ENCODE measurements at places on chromosomes 5 and 9.

GRCh38 chr9:78316166-78316892, 19.4 kb downstream of the PSAT1 start:
- no peak for DNase-seq

DNA sequence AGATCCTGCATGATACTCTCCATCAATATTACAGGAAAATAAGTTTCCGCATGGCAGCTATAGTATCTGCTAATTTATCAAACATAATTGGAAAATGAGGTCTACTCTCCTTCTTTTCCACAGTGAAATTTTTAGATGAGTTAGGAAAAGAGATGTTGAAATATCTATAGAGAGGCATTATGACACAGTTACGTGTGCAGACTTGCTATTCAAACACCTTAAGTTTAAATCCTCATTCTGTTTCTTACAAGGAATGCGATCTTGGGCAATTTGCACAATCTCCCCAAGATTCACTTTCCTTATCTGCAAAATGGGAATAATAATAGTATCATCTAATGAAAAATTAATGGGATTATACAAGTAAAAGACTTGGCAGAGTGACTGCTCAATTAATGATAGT, 91.7 kb upstream of the SLCO6A1 start:
- DNase-seq, result no peak

DNA sequence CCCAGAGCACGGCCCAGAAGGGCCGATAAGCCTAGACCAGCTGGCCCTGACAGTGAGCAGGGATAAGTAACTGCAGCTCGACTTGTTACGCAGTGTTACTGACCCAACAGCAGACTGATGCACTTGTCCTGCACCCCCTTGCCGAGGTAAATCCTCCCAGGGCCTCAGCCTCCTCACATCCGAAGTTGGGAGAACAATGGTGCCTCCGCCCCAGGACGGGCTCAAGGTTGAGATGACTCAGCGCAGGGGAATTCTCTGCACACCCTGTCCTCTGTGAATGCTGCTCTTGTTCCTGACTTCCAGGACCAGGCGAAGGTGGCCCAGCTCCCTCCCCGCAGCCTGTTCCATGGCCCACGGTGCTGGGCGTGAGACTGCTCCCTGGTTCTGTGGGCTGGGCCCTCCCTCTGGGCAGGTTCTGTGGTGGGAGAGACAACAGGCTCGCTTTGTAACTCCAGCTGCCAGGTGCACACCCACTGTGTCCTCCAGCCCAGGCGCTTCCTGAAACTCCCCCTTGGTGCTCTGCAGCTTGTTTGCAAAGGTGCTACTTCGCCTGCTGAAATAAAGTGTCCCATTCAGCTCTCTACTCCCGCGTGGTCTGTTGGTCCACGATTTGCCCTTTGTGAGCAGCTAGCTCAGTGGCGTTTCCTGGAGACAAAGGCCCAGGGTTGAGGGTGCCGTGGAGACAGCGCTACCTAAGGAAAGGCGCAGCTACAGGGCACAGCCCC, 40.1 kb upstream of the SLC6A19 start:
- no peak for DNase-seq

GRCh38 chr9:129317179-129318011, 139.3 kb upstream of the IER5L start:
- no peak for DNase-seq

- DNase-seq, result no peak
These were observed 15.0 kb downstream of the MAMDC2 start for GRCh38 chr9:70058569-70059116.

DNA sequence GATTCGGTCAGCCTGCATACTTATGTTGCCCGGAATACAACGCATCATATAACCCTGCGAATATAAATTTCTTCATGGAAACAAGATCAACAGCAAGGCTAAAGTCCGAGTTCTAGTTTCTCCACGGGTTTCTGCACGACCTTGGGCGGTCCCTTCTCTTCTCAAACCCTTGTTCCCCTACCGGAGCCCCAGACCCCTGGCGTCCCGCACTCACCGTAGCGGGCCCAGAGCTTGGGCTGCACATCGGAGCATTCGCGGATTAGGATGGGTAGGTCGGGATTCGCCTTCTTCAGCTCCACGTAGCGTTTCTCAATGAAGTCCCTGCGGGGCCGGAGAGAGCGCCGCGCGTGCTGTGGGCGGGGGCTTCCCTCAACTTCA, 399 bp downstream of the NDUFA2 start:
- no peak for DNase-seq

DNA sequence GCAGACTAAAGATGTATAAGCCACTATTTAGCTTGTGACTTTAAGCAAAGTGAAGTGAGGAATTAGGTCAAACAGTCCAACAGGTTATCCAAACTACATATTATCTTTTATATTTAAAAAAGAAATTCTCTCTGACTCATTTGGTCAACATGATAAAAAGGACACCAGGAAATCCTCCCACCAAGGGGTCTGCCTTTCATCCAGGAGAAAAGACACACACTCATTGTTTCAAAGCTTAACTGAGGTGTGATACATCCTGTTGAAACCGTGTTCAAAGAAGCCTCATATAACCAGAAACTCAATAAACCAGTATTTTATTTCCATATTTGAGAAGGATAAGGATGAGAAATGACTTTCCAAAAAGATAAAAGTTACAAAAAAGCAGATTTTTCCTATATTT, 417.1 kb downstream of the HCN1 start:
- DNase-seq, result no peak

DNA sequence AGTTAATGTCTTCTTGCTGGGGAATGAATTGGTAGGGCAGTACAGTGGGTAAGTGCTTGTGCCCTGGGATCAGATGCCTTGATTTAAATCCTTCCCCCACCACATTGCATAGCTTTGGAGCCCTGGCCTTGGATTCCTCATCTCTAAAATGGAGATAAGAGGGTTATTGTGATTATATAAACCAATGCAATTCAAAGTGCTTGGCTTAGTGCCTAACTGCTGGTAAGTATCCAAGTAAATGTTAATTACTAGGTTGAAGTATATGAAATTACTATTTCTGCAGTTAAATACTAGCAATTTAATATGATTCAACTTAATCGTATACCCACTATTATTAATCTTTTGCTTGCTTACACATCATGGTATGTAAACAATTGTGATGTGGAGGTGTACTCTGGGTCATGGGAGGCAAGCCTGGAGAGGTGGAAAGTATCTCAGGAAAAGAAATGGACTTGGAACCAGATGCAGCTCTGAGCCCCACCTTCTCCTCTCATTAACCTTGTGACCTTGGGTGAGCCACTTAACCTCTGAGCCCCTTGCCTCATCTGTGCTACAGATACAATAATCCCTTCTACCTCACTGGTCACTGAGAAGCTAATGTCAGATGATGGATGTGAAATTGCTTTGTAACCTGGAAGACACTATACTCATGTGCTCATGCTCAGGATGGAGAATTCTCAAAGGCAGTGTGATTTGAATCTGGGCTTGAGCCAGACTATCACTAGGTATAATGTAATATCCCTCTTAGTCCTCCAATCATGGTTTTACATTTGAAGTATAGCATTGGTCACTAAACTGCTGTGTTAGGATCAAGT, 23.8 kb downstream of the NEUROG1 start:
- no peak for DNase-seq

GRCh38 chr5:67028941-67029340, 167.7 kb downstream of the CD180 start:
- no peak for DNase-seq

- no peak for DNase-seq
These were observed 8.0 kb downstream of the NTNG2 start for GRCh38 chr9:132169672-132170392.

- no peak for DNase-seq
These were observed 236.7 kb downstream of the PIK3R1 start for GRCh38 chr5:68452286-68452685.

- DNase-seq, result peak; percentile 57
These were observed 13.1 kb downstream of the HMHB1 start for GRCh38 chr5:143824851-143825720.

- DNase-seq, result no peak
These were observed 28.3 kb upstream of the GOLPH3 start for GRCh38 chr5:32202394-32202793.

- peak; percentile 50 for DNase-seq
These were observed 159.9 kb downstream of the FANCC start for GRCh38 chr9:95157481-95158151.

- no peak for DNase-seq
These were observed 652.2 kb upstream of the WWC1 start for GRCh38 chr5:167639273-167639672.

DNA sequence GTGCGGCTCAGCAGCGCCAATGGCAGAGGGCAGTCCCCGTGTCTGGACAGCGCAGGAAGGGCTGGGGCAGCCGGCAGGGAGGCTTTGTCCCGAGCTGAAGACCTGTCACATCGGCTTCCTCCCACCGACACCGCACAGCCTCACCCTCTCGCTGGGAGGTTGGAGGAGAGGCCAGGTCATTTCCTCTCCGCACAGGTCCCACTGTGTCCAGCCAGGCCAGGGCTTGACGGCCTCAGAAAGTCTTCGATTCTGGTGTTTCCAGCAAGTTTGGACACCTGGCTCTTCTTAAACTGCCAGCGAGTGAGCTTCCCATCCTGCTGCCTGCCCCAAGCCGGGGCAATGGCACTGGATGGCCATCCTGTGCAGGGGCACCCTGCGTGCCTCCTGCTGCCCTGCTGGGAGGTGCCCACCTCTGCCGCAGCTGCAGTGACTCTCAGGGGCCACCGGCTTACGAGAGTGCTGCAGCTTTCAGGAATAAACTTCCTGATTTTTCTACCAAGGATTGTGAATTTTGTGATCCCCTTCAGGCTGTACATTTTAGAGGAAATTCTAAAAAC, 33.9 kb downstream of the AHRR start:
- DNase-seq, result no peak

GRCh38 chr5:147578228-147579024, 68.6 kb upstream of the DPYSL3 start:
- DNase-seq, result no peak

DNA sequence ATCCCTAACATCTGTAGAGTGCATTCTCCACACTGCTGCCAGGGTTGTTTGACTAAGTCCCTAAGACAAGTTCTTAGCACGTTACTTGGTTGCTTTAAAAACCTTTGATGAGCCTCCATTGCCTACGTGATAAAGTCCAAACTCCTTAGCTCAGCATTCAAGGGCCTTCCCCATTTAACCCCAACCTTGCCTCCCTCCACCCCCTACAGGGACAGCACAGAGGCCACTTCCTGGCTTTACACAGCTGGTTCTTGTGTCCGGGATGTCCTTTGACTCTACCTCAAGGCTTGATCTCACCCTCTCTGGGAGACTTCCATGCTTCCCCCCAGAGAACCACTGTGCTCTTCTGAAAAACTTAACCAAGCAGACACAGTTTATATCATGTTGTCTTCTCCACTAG, 29.4 kb downstream of the FAM240B start:
- no peak for DNase-seq

DNA sequence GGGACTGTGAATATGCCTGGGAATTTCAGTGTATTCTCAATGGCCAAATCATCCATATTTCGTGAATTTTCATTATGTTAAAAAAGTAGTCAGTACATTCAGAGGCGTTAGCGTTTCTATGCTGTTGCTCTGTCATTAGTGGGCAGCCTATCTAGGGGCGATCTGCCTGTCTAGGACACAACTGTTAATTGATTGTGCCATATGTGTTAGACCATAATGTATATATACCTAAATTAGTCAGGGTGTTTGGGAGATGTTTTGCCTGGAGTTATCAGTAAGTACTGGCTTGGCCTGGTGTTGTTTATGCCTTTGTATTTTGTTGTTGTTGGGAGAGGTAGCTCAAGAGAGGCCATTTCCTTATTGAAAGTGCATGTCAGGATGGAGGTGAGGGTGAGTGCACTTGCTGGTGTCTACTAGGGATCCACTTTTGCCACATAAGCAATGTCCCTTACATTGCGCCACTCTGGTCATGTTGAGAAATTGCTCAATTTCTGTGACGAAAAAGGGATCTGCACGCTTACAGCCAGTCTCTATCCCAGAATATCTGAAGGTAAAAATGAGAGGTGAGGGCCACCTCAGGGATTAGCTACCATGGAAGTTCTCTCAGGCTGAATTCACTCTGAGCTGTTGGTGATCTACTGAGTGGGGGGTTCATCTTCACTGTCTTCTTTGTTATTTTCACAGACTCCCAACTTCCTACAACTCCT, 123.3 kb downstream of the ST8SIA4 start:
- DNase-seq, result no peak

DNA sequence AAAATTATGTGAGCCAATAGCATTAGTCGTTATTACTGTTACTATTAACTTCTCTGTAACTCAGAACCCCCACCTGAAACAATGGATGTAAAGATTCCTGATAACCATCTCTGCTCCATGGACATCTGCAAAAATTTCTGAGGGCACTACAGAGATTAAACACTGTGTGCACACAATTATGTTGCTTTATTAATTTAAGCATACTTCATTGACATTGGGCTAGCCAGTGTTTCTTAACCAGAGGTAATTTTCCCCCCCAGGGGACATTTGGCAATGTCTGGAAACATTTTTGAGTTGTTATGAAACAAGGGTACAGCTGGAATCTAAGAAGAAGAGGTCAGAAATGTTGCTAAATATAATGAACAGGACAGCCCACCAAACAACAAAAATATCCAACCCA, 19.3 kb downstream of the SLIT3 start:
- no peak for DNase-seq

DNA sequence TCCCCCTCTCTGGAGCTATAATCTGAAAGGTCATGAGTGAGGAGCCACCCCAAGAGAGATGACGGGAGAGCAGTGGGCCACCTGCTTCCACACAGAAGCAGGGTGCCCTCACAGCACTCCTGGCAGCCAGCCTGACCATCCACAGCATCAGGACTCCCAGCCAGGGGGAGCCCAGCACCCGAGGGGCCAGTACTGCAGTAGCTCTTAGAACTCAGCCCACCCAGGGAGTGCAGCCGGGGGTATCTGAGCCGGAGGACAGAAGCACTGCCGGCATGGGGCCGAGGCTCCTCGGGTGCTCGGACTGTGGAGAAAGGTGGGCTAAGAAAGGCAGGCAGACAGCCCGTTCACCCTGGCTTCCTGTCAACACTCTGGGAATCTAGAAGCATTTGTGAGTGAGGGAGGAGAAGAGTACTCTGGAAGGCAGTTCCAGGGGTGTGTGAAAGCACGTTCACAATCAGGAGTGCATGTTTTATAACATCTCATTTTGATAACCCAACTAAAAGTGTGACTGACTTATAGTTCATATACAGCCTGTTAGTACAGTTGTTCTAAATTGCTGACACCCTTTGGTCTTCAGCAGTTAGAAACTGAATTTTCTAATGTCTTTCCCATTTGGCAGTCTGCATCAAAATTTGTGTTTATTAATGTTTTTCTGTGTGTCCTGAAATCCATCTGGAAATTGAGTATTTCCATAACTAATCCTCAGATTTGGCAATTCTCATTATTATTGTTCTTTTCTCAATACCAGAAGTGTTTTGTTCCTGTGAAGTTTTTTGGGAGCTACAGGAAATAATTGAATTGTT, 25.9 kb upstream of the ASPN start:
- no peak for DNase-seq
